ENCODE measurements at places on chromosomes 7 and 10. TPM values are rescaled to one million over a fixed set of nuclear protein-coding genes. Genes with fewer than 3 reads are reported as not detected.
A peak's percentile ranks its signal among the peaks of the same experiment; 100 is the strongest.

DNA sequence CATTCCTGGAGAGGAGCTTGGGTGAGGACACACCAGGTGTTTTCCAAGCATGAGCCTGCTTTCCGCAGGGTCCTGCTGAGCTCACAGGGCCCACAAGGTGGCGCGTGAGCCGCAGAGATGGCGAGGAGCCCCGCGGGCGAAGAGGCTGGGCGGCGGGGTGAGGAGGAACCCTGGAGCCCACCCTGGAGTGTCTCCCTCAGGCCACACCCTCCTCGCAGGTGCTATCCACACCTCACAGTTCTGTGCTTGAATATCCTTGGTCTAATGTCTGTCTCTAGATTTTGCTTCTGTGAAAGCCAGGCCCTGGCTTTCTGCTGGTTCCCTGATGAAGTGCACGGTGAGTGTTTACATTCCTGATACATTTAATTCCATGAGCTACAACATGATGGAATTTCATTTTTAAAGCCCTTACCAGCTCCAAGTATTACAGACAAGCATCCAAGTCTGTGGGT is 433.6 kb downstream of the ACTR3B start:
- peak; percentile 77 for DNase-seq

DNA sequence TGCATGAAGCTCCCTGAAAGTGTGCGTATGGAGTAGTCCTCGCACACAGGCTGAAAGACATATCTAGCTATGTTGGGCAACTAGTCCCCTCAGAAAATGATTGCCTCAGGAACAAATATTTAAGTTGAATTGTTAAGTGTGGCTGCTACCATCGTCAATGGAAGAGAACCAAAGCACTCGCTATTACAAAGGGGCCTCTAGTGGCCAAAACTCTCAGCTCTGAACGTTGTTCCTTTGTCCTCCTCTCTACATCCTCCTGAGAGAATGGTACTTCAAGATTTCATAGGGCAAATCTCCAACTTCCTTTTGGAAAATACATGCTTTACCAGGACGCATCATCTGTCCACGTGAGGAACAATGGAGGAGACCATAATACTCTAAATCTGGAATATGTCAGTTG is 209.9 kb downstream of the NRG3 start:
- DNase-seq: no peak

GRCh38 chr7:155752756-155753445 is 59.4 kb downstream of the SHH start:
- DNase-seq: no peak

- peak; percentile 3 for DNase-seq
These were observed 185.1 kb downstream of the ATRNL1 start for GRCh38 chr10:115278294-115278693.

GRCh38 chr7:92681633-92682032 is 91.4 kb upstream of the FAM133B start:
- no peak for DNase-seq

DNA sequence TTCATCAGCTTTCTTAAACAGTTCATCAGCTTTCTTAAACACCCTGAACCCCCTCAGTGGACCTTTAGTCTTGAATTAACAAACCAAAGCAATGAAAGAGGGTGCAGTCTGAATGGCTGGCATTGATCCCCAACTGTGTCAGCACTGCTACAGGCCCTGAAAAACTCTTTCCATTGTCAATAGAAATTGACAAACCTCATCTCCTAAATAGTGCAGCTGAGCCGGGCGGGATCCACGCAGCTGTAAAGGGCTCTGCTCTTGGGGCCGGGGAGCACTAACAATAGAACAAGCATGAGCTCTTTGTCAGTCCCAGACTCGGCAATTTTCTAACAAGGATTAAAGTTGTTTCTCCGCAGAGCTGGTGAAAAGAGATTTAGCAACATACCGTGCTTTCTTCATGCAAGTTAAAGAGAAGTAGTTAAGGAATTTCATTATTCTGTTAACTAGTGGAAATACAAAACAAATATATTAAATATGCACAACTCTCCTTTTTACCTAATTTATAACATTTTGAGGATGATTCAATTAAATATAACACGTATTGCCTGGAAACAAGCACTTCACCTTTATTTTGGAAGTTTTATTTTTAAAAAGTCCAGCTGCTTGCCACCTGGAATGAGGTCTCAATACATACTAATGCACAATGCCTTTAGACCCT is 24.7 kb upstream of the FEZF1 start:
- no peak for DNase-seq

ZNF485 gene
- 0.92 TPM for polyA plus RNA-seq

AKR1B1 gene
- 171 TPM for polyA plus RNA-seq

CFAP46 gene
- 1.3 TPM for polyA plus RNA-seq

TMEM236 gene
- 0.05 TPM for polyA plus RNA-seq
